Kasumi-1 (cell line): ENCODE measurements at places on chromosomes 7 and 10.

DNA sequence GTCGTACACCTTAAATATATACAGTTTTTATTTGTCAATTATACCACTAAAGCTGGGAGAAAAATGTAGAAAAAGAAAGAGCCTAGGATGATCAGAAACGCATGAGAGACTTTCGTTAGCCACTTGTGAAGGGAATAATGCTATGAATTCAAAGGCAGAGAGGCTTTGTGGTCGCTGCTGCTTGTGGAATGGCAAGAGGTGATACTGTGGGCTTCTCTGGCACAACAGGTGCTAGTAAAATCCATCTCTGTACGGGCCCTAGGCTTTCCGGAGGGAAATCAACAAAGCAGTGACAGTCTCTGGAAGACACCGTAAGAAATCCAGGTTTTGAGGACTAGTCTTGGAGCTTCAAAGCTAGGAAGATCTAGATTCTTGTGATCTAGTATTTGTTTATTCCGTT is 52.6 kb downstream of the LRRC72 start:
- DNase-seq = no peak

DNA sequence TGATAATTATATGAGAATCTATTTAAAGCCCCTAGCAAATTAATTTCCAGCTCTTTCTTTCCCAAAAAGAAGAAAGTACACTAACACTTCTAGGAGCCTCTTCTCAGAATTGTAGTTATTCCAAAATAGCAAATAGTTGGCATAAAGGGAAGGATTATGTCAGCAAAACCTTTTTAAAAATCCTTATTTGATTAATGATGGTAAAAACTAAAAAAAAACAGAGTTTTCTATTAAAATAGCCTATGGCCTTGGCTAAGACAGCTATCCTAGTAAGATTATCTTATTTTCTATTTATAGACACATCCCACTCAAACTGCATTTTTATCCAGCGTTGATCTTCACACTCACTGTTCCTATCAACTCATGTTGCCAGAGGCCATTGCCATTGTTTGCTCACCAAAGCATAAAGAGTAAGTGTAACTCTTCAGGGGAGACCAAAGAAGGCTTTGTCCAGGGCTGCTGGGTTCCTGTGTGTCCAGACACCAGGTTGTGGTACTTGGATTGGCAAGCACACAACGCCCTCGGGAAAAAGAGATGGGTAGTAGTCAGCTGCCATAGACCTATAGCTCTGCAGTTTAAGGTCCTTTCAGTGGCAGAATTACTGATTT is 31.5 kb downstream of the ACTA2 start:
- no peak for DNase-seq

DNA sequence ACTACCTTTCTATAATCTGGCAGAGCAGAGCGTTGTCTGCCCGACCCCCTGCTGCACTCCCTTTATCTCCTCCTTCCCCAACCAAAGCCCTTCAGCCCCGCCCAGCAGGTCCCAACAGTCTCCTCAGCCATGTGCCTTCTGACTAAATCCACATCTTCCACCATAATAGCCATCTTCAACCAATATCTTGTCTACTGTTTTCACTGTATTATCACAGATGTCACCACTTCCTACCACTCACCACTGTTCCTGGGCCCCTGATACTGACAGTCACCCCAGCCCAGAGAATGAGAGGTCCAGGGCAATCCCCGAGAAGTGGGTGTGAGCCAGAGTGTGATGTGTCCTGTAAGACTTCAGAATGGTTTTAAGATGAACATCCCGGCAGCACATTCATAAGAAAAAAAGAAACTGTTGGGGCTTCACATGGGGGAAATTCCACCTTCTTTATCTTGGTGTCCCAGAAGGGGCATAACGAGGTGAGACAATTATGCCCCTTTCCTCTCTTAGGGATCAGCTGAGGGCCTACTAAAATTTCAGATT is 25.3 kb downstream of the CCDC6 start:
- no peak for DNase-seq

- DNase-seq = no peak
Observed at GRCh38 chr10:122388287-122388997, 13.9 kb downstream of the PLEKHA1 start.

DNA sequence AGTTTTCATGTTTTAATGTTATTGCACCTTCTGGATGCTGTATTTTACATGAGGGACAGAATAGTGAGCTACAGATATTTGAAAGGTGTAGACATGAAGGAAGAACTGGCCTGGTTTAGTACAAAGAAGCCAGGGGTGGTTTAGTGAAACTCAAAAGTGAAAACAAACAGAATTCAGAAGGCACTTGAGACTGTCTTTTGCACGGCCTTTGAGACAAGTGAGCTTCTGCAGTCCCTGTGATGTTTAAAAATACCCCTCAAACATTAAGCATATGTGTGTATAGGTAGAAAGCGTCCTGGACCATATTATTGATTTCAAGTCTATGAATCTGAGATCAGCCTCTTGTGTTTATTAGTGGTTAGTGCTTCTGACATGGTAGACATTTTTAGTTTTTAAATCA is 118.9 kb downstream of the CDK14 start:
- DNase-seq = no peak

DNA sequence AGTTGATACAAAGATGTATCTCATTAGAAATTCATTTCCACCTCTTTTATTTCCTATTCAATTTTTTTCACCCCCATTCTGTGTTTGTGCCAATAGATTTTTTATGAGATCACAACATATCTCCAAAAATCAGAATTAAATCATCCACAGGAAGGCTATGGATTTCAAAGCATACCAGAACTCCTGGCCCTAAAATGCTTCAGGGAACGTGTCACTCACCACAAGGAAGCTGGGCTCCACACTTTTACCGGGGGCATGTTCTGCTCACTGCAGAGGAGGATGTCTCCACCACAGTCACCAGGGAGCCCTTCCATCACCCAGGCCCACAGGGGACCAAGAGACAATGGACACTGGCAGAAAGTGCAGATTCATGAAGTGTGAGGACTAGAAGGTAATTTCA is 456.8 kb downstream of the KCNMA1 start:
- no peak for DNase-seq

DNA sequence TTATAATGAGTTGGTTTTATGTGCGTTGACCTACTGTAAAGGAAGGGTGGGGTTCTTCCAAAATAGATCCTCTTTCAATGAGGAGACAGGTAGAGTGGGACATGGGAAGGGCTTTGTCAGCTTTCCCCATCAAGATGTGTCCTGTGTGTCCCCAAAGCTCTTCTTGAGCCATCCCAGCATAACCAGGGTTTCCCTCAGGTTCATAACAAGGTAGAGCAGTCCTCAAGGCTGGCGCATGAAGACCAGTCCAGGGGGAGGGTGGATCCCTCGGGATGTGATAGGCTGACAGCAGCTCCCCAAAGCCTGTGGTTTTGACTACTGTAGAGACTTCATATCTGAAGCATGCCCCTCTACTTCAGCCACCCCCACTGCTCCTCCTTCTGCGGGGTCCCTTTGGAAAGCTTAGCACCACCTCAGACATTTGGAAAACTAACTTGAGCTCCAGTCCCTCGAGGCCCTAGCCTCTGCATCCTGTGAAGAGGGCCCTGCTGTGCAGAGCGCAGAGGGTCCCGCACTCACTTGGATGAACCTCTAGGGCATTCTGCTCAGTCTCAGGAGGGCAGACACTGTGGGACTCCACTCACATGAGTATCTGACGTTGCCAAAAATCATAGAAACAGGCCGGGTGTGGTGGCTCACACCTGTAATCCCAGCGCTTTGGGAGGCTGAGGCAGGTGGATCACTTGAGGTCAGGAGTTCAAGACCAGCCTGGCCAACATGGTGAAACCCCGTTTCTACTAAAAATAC is 1.1 kb upstream of the GIMAP8 start:
- DNase-seq = no peak

DNA sequence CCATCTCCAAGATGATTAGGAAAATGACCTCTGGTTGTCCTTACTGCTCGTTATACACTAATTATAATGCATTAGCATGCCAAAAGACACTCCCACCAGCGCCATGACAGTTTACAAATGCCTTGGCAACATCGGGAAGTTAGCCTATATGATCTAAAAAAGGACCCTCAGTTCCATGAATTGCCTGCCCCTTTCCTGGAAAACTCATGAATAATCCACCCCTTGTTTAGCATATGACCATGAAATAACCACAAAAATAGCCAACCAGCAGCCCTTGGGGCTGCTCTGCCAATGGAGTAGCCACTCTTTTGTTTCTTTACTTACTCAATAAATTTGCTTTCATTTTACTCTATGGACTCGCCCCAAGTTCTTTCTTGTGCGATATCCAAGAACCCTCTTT is 41.6 kb upstream of the KCNMA1 start:
- no peak for DNase-seq

DNA sequence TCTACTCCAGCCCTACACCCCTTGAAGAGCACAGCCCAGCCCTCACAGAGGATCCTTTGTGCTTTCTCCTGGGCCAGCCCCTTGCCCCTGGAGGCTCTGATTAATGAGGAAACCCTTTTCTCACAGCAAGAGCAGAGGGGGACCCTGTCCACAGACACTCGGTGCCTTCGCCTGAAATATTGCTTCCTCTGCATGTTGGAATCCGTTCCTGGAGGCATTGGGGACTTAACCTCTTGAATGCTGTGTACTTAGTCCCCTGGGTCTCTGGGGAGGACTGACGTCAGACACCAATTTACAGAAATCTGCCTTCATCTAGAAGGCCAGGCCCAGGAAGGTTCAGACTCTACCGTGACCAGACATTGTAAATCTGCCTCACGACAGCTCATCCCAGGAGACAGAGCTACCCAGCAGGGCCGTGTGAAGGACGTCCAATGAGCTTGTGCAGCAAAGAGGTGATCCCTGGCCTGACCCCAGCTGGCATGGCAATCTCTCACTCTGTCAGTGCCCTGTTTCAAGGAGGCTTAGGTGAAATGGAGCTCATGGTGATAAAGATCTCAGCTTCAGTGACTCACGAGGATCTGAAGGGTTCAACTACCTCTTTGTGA is 8.1 kb upstream of the TMEM72 start:
- no peak for DNase-seq

DNA sequence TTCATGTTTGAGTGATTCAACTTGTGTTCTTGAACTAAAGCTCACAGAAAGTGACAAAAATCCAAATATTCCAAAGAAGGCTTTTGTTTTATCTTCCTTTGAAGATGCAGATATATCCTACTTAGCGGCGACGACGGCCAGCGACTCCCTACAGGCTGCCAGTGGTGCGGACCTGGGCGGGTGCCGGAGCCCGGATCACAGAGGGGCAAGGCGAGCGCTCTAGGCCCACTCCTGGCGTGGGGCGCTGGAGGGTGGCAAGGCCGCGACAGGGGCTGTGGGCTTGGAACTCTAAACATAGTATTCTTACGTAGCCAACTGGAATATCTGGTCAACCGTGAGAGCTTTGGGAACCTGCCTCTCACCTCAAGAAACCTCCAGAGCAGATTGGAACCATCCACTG is 914 bp upstream of the GIMAP7 start:
- DNase-seq = no peak
